NCI-H2081 treated with DMSO at 0.1 percent for 48 hours (cell line): ENCODE measurements at places on chromosomes 7 and 10.

DNA sequence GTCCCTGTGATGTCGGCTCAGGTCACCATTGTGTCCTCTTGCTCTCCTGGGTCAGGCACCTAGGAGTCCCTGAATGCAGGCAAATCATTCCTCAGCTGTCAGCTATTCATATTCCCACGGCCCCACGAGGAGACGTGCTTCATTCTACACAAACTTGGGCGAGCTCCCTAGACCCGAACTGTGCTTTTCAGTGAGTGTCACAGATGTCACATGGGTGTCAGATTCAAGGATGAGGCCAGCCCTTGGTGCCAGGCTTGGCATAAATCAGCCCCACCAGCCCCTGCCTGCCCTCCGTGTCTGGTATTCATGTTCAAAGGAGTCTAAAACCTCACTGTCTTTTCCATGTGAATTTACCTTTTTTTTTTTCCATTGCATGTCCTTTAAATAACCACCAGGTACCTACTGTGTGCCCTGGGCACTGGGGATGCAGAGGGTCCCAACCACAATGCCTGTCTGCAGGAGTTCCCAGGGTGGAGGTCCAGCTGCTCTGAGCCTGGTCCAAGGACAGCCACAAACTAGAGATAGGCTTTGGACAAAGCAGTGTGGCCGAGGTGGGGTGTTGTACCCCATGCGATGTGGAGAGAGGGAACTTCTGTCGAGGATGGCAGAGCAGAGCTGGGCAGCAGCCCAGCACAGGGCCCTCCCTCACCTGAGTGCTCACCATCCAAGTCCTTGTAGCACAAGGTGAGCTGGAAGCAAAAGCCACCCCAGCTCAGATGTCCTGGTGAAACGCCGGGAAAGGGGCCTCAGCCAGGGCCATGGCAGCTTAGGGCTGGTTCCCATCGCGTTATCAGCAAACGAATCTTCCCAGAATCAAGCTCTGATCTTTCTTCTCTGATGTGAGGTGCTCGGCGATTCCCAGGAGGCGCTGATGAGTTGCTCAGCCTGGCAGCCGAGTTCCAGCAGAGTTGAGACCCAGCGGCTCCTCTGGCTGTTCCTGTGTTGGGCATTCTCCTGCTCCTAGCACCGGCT lies 611.9 kb downstream of the PTPRN2 start:
- no peak for DNase-seq

DNA sequence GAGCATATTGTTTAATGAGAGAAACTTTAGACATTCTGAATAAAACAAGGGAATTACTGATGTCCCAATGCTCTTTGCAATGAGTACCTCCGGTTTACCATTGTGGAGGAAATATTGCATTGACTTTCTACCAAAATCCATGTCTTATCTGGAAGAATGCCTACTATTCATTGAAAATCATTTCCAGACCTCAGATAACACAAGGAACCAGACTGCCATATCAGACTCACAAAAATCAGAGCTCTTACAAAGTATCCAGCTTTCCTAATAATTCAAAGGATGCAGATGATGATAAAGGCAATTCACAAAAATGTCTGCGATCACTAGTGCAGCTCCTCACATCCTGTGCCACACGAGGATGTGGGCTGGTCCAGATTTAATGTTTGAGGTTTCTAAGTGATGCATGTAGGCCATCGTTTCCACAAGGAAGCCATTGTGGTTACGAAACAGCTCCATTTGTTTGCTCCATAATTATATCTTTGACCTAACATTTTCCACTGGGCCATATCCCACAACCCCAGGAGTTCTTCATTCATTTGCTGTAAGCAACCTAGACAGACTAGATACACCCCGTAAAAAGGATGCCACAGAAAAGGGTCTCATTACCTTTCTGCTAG lies 831.1 kb upstream of the C7orf33 start:
- DNase-seq, result no peak

DNA sequence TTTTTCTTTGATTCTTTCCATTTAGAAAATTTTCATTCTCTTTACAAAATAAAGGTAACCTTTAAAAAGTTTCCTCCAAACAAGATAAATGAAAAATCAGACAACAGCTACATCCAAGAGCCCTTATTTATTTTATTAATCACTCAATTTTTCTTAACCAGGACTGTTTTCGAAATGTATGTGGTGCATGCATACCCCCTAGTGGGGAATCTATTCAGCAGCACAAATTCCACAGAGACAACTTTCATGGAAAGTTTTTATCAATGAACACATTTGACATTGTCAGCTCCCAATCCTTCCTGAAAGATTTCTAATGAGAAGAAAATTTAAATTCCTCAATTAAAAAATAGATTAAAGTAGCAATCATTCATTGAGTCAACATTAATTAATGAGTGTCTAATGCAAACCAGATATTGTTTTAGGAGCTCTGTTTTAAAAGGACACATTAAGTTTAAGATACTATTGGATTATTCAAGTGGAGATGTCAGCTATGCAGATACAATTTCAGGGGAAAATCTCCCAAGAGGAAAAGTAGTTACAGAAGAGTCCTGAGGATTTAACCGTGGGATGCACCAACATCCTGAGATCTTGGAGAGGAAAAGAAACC lies 5.2 kb upstream of the HTR7 start:
- DNase-seq, result no peak

DNA sequence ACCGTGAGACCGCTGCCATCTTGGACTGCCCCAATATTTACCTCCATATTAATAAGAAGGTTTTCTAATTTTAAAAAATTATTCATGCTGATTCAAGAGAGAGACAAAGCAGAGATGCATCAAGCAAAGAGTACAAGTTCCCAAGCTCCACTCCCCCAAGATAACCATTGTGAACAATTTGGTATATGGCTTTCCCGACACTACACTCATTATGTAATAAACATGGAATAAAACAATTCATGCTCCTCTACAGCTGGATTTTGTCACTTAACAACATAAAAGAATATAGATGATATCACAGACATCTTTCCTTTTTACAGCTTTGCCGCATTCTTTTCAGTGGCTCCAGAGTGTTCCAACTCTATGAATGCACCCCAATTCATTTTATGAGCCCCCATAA lies 307.6 kb downstream of the FGFR2 start:
- no peak for DNase-seq

DNA sequence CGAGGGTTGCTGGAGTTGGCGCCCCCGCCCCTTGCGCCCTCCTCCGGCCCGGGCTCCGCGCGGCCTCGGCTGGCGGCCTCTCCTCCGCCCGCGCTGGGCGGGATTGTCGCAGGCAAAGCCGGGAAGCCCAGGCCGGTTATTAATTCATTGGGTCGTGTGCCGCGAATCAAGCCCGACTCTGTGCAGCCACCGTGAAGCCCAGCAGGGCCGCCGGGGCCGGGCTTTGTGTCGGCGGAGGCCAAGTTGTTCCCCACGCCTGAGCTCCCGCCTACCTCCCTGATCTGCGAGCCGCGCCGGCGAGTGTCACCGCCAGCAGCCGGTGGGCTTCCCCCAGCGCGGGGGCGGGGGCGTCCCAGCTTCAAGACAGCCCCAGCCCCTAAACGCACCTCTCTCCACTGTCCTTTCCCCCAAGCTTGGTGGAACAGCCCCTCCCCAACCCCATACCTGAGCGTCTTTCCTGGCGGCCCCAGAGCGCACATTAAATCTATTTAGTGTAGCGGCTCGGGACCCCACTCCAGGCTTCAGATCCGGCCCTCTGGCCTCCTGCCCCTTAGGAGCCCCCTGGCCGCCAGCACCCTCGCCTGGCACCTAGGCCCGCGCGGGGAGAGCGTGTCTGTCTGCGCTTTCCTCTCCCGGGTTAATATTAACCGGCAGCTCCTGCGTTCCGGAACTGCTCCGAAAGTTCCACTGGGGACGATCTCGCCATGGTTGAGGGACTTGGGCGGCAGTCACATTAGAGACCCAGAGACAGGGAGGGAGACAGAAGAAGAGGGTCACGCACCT lies 3.5 kb downstream of the SHH start:
- DNase-seq, result no peak

- no peak for DNase-seq
Measured at GRCh38 chr7:100887516-100888290, 1.8 kb downstream of the UFSP1 start.

GRCh38 chr10:82643601-82644000 lies 768.6 kb downstream of the NRG3 start:
- DNase-seq, result no peak

GRCh38 chr10:70478191-70479164 lies at the start of gene PALD1:
Gene PALD1, plus strand, starts transcription at chr10:70478767. Its CDS starts 47,185 bp downstream, at chr10:70525952.
- no peak for DNase-seq

DNA sequence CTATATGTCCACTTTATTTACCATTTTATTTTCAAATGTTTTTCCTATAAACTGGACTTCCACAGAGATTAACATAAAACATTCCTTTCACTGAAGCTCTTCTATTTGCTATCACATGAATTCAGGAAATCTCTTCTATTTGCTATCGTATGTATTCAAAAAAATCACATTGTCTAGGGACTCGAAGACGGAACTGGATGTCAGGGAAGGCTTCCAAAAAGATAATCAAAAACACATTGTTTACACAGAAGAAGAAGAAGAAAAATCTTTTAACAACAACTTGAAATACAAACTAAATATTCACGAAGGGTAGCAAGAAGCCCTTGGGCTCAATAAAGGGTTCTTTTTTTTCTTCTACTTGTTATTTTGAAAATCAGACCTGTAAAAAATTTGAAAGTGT lies 426.1 kb upstream of the LRRN3 start:
- DNase-seq, result no peak

DNA sequence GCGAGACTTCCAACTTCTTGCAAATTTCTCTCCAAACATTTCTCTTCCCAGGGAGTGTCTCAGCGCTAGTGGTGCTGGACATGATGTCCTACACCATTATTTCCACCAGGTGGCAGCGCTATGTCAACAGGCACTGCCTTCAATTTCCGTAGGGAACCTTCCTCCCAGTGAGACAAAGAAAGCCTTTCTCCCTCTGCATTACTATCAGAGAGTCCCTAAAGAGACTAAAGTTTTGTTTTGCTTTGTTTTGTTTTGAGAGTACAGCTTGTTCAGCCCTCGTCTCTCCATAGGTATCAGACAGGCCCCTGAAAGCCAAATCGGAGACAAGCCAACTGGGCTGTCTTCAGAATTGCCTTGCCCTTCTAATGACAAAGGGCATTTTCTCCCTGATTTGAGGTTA lies 44.2 kb upstream of the GGCT start:
- DNase-seq, result peak; percentile 72

DNA sequence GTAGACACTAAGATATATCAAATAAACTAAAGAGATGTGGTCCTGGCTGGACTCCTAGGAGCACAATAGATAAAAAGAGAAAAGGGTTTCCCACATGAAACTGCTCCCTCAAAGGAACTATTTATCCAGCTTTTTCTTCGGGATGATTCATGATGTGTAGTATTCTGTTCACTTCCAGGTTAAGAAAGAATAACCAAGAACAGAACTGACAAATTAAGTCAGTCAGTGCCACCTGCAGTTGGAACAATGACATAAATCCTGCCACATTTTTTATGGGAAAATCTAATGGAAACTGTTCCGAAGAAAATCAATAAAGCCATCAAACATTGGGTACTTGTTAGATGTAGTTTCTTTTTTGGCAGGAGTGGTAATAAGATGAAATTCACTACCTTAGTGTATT lies 87.1 kb downstream of the POLR1F start:
- no peak for DNase-seq

- no peak for DNase-seq
Measured at GRCh38 chr10:79487296-79488194, 24.8 kb upstream of the EIF5AL1 start.

- no peak for DNase-seq
Measured at GRCh38 chr7:256981-257646, 32.9 kb upstream of the FOXL3 start.

DNA sequence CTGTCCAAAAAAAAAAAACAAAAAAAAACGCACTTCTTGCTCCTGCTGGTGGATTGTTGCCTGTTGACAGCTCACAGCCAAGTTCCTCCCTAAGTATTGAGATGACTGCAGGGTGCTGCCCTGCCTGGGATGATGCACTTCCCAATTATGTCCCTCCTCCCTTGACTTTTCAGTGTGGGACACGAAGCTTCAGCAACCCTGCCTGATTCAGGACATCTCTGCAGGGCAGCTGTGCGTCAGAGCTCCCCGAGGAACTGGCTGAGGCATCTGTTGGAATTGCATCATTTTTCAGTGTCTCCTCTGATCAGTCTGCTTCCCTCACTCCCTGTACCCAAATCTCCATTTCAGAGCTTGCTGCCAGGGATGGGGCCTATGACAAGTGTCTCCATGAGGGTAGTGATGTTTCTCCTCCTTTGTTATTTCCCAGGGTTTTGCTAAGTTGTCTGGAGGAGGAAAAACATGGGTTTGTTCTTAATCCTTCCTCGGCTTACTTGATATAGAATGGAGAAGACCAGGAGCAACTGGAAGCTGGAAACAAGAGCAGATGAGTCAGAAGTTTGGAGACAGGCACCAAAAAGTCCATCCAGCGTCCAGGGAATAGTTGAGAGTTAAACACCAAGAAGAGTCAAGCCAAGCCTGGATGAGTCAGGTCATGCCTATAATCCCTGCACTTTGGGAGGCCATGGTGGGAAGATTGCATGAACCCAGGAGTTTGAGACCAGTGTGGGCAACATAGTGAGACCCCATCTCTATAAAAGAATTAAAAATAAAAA lies 355.1 kb downstream of the GALNT17 start:
- no peak for DNase-seq

GRCh38 chr7:127755521-127755920 lies 103.5 kb downstream of the SND1 start:
- peak; percentile 64 for DNase-seq

DNA sequence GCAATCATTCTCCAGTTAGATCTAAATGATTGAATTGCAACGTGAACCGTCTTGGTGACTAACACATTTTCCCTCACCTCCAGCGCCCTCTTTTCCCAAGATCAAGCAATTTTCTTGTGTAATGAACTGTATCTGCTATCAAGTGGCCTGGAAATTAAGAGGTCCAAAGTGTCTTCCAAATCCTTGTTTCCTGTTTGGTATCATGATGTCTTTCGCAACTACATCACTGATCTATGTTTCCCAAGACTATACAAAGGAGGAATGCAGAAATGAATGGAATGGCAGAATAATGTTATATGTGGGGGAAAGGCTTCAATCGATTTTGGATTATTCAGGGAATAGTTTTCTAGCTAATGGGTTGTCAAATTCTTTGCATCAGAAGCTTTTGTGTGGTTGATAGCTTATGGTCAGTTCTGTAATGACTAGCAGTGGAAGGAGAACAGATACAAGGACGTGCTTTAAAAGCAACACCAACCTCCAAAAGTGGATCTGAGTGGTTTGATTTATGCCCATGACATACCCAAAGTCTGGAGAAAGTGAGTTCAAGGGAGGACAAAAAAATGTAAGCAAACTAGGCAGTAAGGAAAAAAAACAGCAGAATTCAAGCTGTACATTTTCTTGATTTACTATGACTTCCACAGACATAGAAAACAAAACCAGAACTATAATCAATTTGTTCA lies 14.6 kb upstream of the ZEB1 start:
- DNase-seq, result no peak

DNA sequence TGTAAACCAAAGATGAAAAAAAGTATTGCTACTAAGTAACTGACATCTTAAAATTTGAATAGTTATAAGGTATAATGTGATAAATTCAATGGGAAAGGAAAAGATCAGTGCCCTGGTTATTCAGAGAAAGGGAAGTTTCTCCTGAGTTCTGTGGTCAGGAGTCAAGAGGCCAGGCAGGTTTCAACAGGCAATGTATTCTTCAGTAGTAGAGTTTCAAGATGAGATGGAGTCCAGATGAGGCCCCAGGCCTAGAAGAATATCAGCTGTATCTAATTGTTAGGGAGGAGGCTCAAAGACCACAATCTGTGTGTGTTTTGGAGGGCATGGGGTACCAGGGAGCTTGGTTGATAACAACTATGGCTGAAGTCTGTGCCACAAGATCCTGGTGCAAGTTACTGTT lies 101.4 kb upstream of the DLX6 start:
- DNase-seq, result no peak

- no peak for DNase-seq
Measured at GRCh38 chr7:124073310-124073645, 40.4 kb upstream of the TMEM229A start.
